ENCODE measurements at places on chromosomes 1 and 21.
A peak's percentile ranks its signal among the peaks of the same experiment; 100 is the strongest.

GRCh38 chr1:24235921-24236788 is 49.1 kb upstream of the IFNLR1 start:
- DNase-seq = no peak

DNA sequence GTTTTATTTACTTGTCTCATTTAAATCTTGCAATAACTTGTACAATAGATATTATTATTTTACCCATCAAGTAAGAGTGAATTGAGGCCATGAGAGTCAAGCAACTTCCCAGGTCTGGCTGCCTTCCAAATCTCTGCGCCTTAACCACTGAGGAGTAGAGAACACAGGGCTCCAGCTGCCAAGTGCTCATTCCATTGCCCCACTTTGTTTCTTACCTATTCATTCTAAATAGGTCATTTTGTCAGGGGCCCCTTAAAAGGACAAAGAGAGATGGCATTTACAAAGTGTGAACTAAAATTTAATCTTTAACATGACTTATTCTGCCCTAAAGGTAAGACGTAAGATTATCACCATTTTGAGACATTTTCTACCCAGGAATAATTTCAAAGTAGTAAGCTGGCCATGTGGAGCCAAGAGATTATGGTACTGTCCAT is 3.5 kb downstream of the PPP1R15B start:
- no peak for DNase-seq

DNA sequence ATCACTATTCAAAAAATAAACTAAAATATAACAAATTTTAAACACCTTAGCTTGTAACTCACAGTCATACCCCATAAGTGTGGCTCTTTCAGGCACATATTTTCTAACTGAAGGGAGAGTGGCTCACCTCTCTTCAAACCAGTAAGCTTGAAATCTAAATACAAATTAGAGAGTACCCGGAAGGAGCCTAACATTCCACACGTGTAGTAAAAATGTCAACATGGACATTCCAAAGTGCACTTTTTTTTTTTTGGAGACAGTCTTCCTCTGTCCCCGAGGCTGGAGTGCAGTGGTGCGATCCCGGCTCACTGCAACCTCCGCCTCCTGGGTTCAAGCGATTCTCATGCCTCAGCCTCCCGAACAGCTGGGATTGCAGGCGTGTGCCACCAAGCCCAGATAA is 275.6 kb upstream of the ADGRL2 start:
- DNase-seq = no peak

DNA sequence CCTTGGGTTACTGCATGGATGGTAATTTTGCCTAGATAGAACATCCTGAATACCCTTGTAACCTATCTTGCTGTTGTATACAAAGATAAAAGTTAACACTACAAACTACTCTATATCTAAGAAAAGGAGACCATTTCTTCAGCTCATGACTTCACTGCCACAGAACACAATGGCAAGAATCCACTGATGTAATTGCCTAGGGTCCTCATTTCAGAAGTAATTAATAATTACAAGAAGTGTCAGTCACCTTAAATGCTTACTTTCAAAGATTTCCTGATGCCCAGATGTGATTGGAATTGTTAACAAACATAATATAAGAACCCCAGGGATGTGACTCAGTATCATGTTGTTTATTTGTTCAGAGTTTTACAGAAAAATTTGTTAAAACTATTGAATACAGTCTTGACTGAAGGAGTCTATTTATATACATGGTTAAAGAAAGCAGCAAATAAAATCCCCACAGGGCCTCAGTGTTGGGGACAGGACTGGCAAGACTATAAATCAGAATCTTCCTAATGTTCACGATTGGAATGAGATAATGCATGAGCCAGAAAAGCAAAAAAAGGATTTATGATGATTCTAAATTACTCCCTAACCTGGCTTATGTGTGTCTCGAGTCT is 83.9 kb downstream of the CRB1 start:
- DNase-seq = no peak

DNA sequence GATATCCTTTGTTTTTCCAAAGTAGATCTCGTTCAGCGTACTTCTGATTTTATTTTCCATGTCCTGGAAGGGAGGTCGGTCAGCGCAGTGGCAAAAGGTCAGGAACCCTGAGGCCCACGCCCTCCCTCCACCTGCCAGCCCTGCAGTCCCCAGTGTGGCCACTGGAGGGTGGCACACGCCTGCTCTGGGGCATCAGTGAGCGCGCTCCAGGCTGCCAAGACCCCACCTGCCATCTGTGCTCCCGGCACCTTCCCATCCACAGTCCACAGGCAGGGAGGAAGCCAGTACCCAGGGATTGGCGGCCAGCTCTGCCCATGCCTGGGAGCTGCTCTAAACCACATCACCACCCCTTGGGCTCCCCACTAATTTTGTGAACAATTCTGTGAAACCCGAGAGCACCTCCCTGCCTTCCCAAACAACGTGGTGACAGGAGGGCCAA is 32.3 kb downstream of the SLC66A1 start:
- DNase-seq = peak; percentile 48

- DNase-seq = no peak
Observed at GRCh38 chr1:66681686-66682085, 70.6 kb upstream of the DYNLT5 start.

DNA sequence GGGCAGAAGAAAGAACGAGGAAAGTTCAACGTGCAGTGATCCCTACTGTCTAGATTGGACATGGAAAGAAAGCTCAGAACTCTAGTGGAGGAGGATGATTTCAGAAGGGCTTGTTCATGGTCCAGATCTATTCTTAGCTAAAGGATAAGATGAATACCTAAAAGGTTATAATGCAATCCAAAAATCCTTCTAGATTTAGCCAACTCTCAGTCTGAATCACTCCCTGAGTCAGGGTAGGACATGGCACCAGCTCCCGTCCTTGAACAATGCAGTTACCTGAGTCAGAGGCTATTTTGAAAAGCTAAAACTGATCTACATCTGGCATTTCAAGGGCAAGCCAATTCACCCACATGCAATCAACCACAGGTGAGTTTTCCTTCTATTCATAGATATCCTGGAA is 38.8 kb upstream of the HIVEP3 start:
- no peak for DNase-seq

Data from GM18507 (cell line).